ENCODE measurements at places on chromosomes 16 and 17.

DNA sequence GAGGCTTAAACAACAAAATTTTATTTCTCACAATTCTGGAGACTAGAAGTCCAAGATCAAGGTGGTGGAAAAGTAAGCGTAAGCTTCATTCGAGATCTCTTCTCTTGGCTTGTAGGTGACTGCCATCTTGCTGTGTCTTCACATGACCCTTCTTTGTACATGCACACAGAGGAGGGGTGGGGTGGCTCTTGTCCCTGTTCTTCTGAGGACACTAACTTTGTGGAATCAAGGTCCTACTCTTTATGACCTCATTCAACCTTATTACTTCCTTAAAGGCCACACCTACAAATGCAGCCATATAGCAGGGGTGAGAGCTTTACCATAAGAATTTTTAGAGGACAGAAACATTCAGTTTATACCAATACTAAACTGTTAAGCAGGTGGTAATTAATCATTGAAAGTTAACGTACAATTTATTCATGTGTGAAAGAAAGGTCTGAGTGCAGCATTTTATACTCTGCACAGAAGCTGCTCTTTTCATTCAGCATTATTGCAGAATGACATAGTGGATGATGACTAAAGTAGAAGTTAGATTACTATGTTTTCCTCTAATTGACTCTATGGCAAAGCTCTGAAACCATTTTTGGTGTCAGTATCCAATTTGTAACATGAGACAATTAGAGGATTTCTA lies 139.9 kb upstream of the HLF start:
- DNase-seq, result no peak

- DNase-seq, result no peak
These were observed 49.3 kb upstream of the CACNG4 start for GRCh38 chr17:66915204-66915611.

DNA sequence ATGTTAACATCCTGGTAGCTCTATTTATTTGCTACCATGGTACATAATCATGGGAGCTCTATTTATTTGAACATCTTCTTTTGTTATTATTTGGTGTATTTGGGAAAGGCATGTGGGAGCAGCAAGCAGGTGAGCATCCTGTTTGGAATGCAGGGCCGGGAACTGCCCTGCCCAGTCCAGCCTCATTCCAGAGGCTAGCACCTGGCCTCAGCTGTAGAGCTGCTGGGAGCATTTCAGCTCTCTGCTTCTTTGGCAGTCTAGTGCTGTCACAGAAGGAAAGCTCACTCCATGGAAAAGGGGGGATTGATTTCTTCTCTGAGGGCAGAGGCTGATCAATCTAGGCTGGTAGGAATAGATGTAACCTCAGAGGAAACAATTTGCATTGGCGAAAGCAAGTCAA lies 112.5 kb downstream of the WWOX start:
- no peak for DNase-seq

DNA sequence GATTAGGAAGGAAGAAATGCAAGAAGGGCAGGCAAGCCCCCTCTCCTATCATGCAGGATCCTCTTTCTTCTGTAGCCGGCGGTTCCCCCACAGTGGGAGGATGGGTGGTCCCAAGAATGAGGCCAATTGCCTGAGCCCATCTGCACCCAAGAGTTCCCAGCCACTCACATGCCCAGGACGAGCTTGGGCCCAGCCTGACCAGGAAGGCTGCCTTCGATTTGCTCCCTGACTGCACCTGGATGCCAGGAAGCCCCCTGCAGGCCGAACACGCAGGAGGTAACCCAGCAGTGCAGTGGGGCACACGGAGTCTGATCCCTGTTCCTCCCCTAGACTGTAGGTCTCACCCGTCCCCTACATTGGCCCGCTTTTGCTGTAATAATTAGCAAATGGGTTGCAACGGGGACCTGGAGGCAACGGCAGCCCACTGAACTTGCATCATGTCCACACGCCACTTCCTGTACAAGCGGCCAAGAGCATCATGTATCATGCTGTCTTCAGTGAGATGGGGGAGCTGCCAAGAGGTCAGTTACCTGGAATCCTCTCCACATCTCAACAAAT lies 67.5 kb downstream of the AMFR start:
- peak; percentile 66 for DNase-seq

- no peak for DNase-seq
These were observed 5.0 kb upstream of the RARA start for GRCh38 chr17:40303708-40304551.

- no peak for DNase-seq
These were observed 85.9 kb downstream of the TBC1D16 start for GRCh38 chr17:79949656-79950209.

DNA sequence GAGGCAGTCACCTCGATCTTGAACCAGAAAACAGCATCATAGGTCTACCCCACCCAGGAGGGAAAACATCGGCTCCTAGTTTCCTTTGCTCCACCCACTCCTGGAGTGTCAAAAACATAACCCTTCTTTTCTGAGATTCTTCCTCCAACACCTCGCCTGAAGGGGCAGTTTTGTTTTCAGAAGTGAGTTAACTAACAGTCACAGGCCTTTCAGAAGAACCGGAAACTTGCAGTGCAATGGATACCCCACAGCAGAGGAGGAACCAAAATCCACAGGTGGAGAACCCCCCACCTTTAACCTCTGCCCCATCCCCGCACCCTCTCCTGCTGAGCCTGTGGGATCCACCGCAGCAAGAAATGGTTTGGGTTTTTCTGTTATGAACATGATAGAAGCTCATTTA lies 7.8 kb upstream of the TEX2 start:
- DNase-seq, result no peak

GRCh38 chr17:81579821-81580321 lies 27.7 kb upstream of the FAAP100 start:
- no peak for DNase-seq

DNA sequence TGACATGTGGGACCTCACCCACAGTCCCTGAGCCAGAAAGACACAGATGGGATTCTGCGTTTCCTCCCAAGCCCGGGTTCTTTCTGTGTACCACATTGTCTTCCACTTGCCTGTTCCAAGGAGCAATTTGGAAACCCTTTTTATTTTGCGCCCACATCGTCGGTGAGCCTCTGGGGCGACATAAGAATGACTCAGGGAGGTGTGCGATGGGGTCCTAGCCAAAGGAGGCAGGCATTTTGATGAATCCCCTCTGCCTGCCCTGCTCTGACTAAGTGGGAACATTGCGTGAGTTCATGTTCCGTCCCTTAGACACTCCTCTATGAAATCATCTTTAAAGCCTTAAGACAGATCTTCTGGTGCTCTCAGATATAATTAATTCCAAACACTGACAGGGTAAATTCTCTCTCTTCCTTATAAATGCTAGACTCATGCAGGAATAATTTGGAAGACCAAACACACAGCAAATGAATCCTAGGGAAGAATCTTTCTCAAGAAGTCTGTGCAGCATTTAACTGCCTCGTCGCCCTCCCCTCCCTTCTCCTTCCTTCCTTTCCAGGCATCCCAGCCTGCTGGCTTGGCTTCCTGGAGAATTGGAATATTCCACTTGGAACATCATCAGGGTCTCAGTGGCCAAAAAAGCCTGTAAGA lies 52.7 kb upstream of the FOXF1 start:
- DNase-seq, result no peak

DNA sequence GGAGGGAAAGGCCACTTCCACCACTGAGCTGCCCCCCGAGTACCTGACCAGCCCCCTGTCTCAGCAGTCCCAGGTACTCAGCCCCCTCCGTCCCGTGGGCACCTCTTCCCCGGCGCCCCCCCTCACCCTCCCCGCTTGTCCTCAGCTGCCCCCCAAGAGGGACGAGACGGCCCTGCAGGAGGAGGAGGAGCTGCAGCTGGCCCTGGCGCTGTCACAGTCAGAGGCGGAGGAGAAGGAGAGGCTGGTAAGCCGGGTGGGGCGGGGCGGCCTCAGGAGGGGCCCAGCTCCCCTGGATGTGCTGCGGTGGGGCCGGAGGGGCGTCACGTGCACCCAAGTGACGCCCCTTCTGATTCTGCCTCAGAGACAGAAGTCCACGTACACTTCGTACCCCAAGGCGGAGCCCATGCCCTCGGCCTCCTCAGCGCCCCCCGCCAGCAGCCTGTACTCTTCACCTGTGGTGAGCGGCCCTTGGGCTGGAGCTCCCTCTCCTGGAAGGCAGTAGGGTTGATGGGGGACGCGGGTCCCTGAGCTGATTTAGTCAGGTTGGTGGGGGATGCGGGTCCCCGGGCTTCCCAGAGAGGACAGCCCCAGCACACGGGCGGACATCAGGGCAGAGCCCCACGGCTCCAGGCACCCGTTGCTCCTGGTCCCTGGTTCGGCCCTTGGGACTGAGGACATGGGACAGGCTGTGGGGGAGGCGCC lies 9.5 kb upstream of the MRPL12 start:
- DNase-seq, result no peak

Data from ascending aorta (tissue), 2 donors.